KBM-7 (cell line): ENCODE measurements at places on chromosomes 2 and 18.

- no peak for DNase-seq
Measured at GRCh38 chr2:12313445-12314126, 403.1 kb upstream of the TRIB2 start.

GRCh38 chr2:222877556-222878300 is 16.9 kb downstream of the ACSL3 start:
- no peak for DNase-seq

GRCh38 chr2:43790147-43790546 is 16.3 kb downstream of the DYNC2LI1 start:
- DNase-seq = no peak

DNA sequence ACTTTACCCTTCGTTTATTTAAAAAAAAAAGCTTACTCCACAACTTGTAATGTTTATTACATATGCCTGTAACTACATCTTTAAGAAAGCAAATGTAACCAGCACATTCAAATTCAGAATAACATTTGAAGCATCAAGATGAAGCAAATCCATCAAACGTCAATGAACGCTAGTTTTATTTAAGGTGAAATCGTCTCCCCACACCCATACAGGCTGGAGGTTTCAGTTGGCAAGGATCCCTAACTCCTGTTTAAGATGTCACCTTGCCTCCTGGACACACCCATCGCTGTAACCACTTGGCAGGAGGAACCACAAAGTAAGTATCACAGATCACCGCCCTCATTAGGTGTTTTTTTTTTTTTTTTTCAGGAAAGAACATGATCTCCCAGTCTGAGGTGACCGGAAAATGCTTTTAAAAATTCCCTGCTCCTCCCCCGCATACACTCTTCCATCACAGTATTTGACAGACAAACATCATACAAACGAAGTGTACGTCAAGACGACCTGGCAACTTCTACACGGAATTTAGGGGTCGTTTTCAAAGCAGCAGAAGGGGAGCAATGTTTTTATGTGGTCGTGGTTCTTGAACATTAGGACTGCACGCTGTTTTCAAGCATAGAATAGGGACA is 19.7 kb upstream of the STPG4 start:
- peak; percentile 54 for DNase-seq

GRCh38 chr2:29839306-29839705 is 82.1 kb downstream of the ALK start:
- DNase-seq = no peak

GRCh38 chr2:5749347-5749746 is 57.2 kb downstream of the SOX11 start:
- DNase-seq = no peak
